ENCODE measurements at places on chromosomes 16 and 17. TPM values are rescaled to one million over a fixed set of nuclear protein-coding genes. Genes with fewer than 3 reads are reported as not detected.

Gene TP53TG3
- total RNA-seq: not detected

Gene ITPRIPL2
- 19.3 TPM for total RNA-seq

Gene TMEM92
- total RNA-seq: 35.8 TPM

Gene USP32
- total RNA-seq: 66.6 TPM

Gene SLC13A2
- not detected for total RNA-seq

Gene GP1BA
- not detected for total RNA-seq

Gene C1QL1
- 1.4 TPM for total RNA-seq

Gene MIEN1
- 38.0 TPM for total RNA-seq

Gene SNAI3
- 2.1 TPM for total RNA-seq

Gene ABCC3
- total RNA-seq: 0.22 TPM
